ENCODE measurements at places on chromosomes 4 and X.

GRCh38 chr4:163196926-163197480 lies 30.3 kb upstream of the NAF1 start:
- no peak for DNase-seq

- DNase-seq, result no peak
These were observed 48.6 kb upstream of the PPP2R2C start for GRCh38 chr4:6520978-6521377.

DNA sequence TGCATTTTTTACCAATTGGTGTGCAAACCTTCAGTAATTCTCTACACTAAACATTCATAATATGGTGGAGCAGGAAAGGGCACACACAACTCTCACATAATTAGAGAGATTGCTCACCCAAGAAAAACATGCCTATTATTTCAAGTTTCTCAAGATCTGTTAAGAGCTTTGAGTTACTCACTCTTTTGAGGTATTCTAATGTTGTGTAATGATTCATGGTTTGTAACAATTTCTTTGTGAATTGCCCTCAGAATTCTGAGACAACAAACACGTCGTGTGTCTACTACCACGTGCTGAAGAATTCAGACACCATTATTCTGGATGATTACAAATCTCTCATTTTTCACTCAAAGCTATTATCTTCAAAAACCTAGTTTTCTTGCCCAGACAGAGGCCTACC lies 82.8 kb downstream of the PDGFC start:
- no peak for DNase-seq

- no peak for DNase-seq
These were observed 3.3 kb upstream of the LIN54 start for GRCh38 chr4:83013902-83014301.

GRCh38 chr4:155588437-155588836 lies 78.2 kb upstream of the GUCY1A1 start:
- DNase-seq, result no peak
